ENCODE measurements at places on chromosomes 5 and 9.

DNA sequence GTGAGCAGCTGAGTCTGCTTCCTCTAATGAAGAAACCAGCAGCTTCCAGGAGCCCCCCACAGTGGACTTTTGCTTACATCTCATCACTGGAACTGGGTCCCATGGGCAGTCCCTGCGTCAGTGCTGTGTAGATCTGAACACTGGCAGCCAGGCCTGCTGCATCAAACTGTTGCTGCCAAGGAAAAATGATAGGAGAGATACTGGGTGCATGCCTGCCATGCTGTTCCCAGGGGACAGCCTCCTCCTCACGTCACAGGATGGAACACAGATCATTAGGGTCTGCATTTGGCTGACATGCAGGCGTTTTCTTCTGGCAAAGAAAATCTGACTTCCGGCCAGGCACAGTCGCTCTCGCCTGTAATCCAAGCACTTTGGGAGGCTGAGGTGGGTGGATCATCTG, 67.9 kb downstream of the OLFM1 start:
- no peak for DNase-seq

DNA sequence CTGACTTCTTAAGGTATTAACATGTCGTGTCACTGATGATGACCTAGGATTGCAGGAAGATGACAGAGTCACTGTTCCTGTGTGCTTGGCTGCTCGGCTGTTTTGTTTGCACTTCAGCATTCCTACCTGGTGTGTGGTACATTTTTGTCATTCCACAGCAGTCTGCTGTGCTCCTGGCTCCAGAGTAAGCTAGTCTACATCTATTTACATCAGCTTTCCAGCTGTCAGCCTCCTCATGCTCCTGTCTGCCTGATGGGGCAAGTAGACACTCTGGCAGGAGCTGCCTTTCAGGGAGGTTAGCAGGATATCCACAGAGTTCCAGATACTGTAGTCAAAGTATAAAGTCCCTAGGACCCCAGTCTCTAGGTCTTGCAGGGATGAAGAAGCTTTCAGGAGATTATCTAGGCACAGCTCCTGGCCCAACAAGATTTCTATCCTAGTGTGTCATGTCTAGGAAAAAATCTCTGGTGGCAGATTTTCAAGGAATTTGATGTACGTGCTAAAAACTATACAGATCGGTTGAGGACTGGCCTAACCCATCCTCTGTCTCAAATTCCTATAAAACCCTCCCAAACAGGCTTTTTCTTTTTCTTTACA, 28.4 kb downstream of the RUSC2 start:
- no peak for DNase-seq

DNA sequence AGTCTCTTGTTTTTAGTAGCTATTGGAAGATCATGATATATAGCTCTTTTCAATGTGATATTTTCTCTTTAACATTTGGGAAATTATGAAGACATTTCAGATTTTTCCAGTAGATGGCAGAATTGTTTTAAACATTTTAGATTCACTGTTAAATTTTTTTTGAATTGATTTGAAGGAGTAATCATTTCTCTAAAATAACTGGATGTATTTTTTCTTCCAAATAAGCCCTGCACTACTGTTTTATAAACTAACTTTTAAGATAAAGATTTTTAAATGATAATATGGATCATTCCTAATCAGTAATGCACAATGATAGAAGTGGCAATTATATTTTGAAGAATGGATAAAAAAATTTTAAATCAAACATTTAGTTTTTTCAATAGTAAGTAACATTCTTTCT, 14.2 kb downstream of the NDUFAF2 start:
- DNase-seq, result no peak

DNA sequence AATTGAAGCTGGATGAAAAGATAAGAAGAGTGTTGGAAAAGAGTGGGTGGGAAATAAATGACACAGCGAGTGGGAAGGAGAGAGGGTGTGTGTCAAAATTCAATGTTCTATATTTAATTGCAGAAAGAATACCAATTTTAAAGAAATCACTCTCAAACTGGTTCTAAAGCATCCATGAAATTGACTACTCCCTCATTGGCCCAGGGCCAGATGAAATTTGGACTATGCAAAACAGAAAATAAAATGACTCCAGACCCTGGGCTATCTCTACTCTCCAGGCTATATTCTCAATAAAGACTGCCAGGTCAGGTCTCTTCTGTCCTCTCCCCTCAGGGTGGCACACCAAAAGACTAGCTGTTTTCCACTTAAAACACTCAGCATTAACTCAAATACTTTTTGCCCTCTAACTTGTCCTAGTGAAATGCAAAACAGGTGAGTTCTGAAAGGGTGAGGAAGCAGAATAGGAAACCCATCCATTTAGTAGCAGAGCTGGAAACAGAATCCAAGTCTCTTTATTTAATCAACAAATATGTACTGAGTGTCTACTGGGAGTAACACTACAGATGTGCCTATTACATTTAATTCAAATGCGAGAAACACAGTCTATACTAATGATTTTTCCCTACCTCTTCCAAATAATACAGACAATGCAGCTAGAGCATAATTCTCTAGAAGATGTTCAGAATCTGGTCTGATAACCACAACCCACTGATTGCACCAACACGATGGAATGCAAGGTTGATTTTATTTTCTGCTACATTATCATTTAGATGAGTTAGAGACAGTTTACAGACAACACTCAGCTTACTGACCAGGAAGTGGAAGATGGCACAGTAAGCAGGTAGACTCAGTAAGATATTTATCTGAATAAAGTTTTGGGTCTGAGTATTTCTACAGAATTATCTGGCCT, 42.1 kb downstream of the EFCAB9 start:
- DNase-seq, result no peak

DNA sequence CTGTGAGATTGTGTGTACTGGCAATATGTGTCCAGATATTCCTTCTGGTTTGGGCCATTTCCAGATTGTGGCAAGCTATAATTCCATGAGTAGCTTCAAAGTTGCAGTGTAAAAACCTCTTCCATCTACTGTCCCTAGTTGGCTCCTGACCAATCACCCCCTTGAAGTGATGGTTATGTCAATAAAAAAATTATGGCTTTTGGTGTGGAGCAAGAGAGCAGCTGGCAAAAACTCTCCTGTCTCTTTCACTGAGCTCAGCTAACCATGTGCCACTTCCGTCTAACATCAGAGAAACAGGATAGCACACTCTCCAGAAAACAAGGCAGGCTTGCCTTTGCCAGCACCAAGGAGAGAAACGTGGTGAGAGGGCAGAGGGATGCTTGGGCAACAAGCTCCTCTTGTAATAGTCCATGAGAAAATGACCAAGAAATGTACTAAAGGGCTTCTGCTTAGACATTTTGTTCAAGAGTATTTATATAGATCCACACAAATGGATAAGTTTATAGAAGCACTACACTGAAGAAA, 914.4 kb upstream of the SEMA6A start:
- DNase-seq, result no peak

Data from GM18507 (cell line).